ENCODE measurements at places on chromosomes 5 and 9. TPM values are rescaled to one million over a fixed set of nuclear protein-coding genes. Genes with fewer than 3 reads are reported as not detected.

DNA sequence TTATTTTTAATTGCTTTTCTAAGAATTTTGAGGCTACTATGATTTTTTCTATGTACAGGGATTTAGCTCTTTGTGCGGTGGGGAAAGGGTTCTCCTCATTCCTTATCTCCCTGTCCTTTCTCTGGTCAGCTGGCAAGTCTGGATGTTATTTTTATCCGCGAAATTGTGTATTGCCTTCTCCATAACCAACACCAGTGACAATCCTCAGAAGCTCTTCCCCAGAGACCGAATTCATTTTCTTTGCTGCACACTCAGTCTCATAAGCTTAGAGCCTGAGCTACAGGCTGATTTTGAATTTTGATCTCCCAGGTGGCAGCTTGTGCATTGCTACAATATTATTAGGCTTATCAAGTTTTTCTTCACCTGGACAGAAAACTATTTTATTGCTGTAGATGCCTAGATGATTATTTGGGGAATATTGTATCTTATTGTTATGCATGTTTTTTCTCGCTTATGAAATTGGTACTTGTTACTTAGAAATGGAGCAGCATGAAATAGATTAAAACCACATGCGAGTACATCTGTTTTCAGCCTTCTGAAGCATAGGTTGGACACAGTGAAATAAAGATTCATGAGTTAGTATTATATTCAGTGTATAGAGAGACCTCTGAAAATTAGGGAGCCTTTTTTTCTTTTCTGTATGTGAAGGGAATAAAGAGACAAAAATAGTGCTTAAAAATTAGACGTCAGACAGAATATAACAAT lies 27.3 kb downstream of the CPEB4 start:
- no peak overlapping the region for H3K27ac ChIP-seq
- no peaks in the 10 kb centered on the region for H3K27me3 ChIP-seq
- no peak overlapping the region for H3K4me3 ChIP-seq
- peaks cover 9% of the 10 kb centered on the region for H3K36me3 ChIP-seq
- DNase-seq: no peak
- peaks cover 40% of the 10 kb centered on the region for H3K4me1 ChIP-seq

DNA sequence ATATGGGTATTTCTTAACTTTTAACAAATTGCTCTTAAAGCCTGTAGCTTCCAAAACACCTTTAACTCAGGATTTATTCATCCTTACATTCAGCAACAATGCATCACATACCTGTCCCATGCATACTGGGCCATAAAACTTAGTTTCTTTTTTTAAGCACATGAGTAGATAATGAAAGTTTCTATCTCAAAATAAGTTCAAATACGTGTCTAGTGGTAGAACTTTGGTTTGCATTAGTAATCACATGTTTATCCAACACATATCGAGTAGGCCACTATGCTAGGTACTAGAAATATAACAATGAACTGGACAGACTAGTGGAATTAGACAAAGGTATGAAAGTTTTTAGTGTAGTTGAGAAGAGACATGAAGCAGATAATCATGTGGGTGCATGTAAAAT lies 99.6 kb downstream of the DOCK2 start:
- H3K4me1 ChIP-seq: no peaks in the 10 kb centered on the region
- H3K27ac ChIP-seq: no peak overlapping the region
- H3K27me3 ChIP-seq: no peaks in the 10 kb centered on the region
- H3K4me3 ChIP-seq: no peak overlapping the region

CBY3 gene
- not detected for total RNA-seq

LSM11 gene
- total RNA-seq: 5.3 TPM

GRCh38 chr5:11928909-11929308 lies 24.7 kb upstream of the CTNND2 start:
- no peaks in the 10 kb centered on the region for H3K27me3 ChIP-seq
- H3K27ac ChIP-seq: no peak overlapping the region
- no peaks in the 10 kb centered on the region for H3K36me3 ChIP-seq
- no peaks in the 10 kb centered on the region for H3K4me1 ChIP-seq
- H3K4me3 ChIP-seq: no peak overlapping the region

RNF208 gene
- not detected for total RNA-seq

- H3K4me1 ChIP-seq: no peaks in the 10 kb centered on the region
- no peak for DNase-seq
- H3K27me3 ChIP-seq: no peaks in the 10 kb centered on the region
- H3K4me3 ChIP-seq: no peak overlapping the region
- no peaks in the 10 kb centered on the region for H3K36me3 ChIP-seq
These were observed 28.1 kb downstream of the KCNMB1 start for GRCh38 chr5:170361116-170361515.

FST gene
- total RNA-seq: 12.6 TPM

ATOSB gene
- 30.2 TPM for total RNA-seq

RALGPS1 gene
- 7.6 TPM for total RNA-seq

- no peak overlapping the region for H3K27ac ChIP-seq
- DNase-seq: no peak
- H3K36me3 ChIP-seq: no peaks in the 10 kb centered on the region
- H3K27me3 ChIP-seq: no peaks in the 10 kb centered on the region
- H3K4me3 ChIP-seq: no peak overlapping the region
These were observed 17.0 kb upstream of the NDUFS4 start for GRCh38 chr5:53543401-53543800.

- no peak for DNase-seq
- no peak overlapping the region for H3K27ac ChIP-seq
- peaks cover 9% of the 10 kb centered on the region for H3K4me1 ChIP-seq
- no peaks in the 10 kb centered on the region for H3K27me3 ChIP-seq
These were observed 18.1 kb downstream of the KYAT1 start for GRCh38 chr9:128863647-128864046.

DNA sequence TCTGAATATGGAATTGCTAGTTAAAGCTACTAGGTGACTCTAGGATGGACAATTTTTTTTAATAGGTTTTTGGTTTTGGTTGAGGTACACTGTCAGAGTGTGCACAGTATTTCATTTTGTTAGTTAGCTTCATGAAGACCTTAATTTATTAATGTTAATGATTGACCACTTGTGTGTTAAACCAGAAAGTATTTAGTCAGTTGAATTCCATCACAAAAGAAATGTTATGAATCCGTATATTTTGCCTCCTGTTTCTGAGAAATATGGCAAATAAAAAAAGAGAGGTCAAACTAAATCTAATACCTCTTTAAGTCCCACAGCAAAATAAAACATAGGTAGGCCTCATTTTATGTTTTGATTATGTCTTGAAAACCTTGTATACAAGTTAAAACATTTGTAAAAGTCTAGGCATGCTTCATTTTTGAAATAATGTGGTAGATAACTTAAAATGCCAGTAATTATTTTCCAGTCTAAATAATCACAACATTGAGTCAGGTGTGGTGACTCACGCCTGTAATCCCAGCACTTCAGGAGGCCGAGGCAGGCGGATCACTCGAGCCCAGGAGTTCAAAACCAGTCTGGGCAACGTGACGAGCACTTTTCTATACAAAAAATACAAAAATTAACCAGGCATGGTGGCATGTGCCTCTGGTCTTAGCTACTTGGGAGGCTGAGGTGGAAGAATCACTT lies 50.8 kb downstream of the ITGA1 start:
- no peaks in the 10 kb centered on the region for H3K27me3 ChIP-seq
- H3K4me1 ChIP-seq: peaks cover 24% of the 10 kb centered on the region
- H3K27ac ChIP-seq: peak overlapping the region; percentile 74
- no peaks in the 10 kb centered on the region for H3K36me3 ChIP-seq
- no peak for DNase-seq

GRCh38 chr9:109923471-109923760 lies 143.4 kb downstream of the PALM2AKAP2 start:
- H3K4me3 ChIP-seq: no peak overlapping the region
- H3K27me3 ChIP-seq: no peaks in the 10 kb centered on the region
- DNase-seq: no peak
- no peak overlapping the region for H3K27ac ChIP-seq
- peaks cover 8% of the 10 kb centered on the region for H3K4me1 ChIP-seq
- peaks cover 7% of the 10 kb centered on the region for H3K36me3 ChIP-seq

GRCh38 chr9:11779971-11780370 lies 913.2 kb upstream of the TYRP1 start:
- H3K4me1 ChIP-seq: no peaks in the 10 kb centered on the region
- DNase-seq: no peak
- no peak overlapping the region for H3K27ac ChIP-seq
- H3K36me3 ChIP-seq: no peaks in the 10 kb centered on the region
- no peak overlapping the region for H3K4me3 ChIP-seq

TMEM215 gene
- total RNA-seq: not detected

DNA sequence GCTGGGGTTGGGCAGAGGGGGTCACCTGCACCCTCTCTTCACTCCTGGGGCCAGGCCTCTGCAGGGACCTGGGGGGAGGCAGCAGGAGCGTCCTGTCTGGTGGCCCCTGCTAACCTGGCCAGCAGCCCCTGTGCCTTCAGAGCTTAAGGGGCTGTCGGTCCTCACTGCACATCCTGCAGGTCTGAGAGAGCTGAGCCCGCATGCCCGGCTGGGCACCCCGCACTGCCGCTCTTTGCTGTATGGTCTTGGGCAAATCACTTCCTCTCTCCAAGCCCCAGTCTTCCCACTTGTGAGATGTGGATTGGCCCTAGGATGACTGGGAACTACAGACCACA lies 7.9 kb downstream of the FLT4 start:
- no peaks in the 10 kb centered on the region for H3K27me3 ChIP-seq
- no peaks in the 10 kb centered on the region for H3K36me3 ChIP-seq
- DNase-seq: no peak

DNA sequence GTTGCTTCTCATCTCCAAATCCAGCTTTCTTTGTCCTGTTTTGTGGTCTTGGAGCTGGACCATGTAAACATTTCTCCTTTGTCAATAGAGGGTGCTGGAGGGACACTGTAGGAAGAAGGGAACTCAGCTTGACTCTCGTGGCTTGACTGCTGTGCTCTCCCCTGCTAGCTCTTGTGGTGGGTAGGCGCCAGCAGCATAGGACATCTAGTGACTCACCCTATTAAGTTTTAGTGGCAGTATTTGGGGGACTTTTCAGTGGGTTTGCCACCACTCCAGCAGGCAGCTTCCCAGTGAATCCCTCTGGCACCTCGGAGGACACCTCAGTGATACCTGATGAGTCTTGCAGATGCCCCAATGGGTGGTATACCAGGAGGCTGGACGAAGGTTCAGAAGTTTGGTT lies 97.8 kb downstream of the TSSK1B start:
- H3K27me3 ChIP-seq: no peaks in the 10 kb centered on the region
- H3K27ac ChIP-seq: no peak overlapping the region
- H3K4me1 ChIP-seq: peaks cover 10% of the 10 kb centered on the region
- DNase-seq: no peak
- no peaks in the 10 kb centered on the region for H3K36me3 ChIP-seq

DNA sequence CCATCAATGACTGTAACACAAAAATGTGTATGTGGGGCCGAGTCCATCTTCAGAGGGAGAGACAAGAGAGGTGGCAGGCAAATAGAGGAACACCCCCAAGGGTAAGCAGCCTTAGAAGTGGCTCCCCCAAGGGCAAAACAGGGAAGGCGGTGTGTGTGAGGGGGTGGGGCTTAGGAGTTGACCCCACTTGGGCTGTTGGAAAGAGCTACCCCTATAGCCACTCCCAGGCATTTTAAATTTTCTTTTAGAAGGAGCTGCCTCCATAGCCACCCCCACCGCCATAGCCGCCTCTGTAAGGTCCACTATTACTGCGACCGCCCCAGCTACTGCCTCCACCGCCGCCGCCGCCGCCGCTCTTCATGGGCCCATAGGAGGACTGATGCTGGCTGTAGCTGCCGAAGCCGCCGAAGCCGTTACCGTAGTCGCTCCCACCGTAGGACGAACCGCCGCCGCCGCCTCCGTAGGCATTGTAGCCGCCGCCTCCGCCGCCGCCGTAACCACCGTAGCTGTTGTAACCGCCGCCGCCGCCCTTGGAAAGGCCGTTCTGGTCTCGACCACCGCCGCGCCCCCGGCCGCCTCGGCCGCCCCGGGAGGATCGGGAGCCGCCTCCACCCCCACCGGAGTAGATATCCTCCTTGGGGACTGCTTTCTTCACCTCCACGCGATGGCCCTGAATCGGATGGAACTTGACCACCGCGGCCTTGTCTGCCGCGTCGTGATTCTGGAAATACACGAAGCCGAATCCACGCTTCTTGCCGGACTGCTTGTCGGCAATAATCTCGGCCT lies 1.1 kb downstream of the HNRNPA0 start:
- no peaks in the 10 kb centered on the region for H3K36me3 ChIP-seq
- H3K4me1 ChIP-seq: peaks cover 39% of the 10 kb centered on the region
- peak overlapping the region; percentile 87 for H3K4me3 ChIP-seq
- H3K27me3 ChIP-seq: no peaks in the 10 kb centered on the region
- DNase-seq: no peak

Data from thoracic aorta (tissue), 2 donors.